T-helper 17 cell (primary cell): ENCODE measurements at places on chromosomes 3 and 15.

- DNase-seq = no peak
These were observed 80.9 kb downstream of the DGKG start for GRCh38 chr3:186281176-186281575.

- DNase-seq = no peak
These were observed 76.5 kb downstream of the MYO1E start for GRCh38 chr15:59296181-59296617.

GRCh38 chr3:168544097-168544957 is 448.6 kb upstream of the GOLIM4 start:
- DNase-seq = no peak

DNA sequence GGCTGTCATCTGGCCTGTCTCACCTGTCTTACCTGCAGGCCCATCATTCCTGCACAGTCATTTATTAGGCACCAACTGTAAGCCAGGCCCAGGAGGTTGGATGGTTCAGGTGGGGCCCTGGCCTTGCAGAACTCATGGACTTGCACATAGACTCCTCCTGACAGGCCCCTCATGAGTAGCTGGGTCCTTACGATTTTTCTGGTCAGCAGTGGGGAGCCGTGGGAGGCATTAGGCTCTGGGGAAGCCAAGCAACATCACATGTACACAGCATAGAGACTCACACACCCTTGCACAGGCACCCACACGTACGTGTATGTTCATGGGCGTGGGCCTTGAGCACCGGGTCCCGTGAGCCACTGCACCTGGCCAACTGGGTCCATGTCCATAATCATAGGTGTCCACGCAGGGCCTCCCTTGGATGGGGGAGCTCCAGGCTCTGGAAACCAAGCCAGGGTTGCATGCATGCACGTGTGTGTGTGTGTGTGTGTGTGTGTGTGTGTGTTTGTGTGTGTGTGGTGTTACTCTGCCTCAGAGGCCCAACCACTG is 20.3 kb downstream of the CISH start:
- no peak for DNase-seq
